ENCODE measurements at places on chromosomes 2 and 18.

GRCh38 chr2:238979636-238980035, 131.8 kb downstream of the TWIST2 start:
- DNase-seq: no peak

GRCh38 chr2:203803053-203803429, 64.5 kb upstream of the CTLA4 start:
- no peak for DNase-seq

DNA sequence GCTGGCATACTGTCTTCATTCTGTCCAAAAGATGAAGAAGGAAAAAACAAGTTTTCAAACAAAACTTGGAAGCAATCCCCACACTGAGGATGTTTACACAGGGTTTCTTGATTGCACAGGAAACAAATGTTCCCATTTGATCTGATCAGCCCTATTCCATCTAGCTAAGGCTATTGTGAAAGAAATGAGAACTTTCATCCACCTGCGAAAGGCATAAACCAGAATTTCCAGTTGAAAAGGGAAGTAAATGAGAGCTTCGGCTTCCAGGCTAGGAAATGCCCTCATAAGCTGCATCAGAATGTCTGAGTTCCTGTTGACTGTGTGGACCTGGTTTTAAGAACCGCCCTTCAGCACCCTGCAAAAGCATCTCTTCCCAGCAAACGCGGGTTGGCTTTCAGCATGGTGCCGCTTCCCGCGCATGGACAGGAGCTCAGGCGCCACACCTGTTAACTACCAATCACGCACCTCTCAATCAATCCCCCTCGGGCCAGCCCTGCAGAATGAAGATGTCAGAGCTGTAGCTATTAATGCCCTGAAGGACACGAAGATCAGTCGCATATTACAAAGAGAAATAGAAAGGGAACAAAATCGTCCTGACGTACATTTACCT, 850.4 kb downstream of the GALR1 start:
- DNase-seq: no peak

DNA sequence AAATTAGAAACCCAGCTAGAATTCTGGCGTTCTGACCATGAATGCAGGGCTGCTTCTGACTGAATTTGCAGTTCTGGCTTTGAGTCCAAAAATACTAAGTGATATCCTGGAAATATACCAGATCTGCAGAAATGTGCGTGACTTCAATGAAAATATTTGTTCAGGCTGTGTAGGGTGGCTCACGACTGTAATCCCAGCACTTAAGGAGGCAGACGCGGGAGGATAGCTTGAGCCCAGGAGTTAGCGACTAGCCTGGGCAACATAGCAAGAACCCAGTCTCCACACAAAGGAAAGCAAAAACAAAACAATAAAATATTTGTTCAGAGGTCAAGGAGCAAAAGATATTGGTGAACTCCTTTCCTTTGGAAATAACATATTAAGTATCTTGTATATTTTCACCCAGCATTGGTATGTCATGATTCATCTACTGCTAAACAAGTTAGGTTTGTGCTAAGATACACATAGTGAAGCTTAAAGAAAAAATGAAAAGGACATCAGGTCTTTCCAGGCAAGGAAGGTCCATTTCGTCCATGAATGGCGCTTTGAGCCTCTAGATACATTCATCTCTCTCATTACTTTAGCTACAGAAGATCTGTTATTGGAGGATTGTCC, 239.2 kb downstream of the CMPK2 start:
- no peak for DNase-seq

DNA sequence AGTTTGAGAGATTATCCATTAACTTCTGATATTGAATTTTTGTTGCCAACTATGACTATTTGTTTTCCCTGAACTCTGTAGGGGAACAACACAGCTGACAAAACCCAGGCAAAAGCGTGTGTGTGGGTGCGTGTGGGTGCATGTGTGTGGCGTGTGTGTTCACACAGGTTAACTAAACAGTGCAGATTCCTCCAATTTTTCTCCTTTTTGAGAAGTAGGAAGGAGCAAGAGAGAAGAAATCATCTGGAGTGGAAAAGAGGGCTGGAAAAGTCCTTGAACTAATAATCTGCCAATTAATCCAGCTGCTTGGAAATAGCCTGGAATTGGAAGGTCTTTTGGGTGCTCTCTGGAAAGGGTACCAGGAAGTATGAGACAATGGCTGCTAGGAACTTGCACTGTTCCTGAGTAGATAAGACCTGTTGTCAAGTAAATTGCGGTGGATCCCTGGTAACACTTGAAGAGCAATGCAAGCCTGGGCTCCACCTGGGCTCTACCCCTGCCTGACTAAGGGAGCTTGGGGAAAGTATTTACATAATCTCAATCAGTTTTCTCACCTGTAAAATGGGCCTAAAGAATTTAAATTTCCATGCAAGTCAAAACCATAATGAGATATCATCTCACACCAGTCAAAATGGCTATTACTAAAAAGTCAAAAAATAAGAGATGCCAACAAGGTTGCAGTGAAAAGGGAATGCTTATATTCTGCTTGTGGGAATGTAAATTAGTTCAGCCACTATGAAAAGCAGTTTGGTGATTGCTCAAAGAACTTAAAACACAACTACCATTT, 40.5 kb upstream of the IL1R1 start:
- no peak for DNase-seq

GRCh38 chr2:176172007-176172894, 15.1 kb downstream of the HOXD3 start:
- DNase-seq: no peak

DNA sequence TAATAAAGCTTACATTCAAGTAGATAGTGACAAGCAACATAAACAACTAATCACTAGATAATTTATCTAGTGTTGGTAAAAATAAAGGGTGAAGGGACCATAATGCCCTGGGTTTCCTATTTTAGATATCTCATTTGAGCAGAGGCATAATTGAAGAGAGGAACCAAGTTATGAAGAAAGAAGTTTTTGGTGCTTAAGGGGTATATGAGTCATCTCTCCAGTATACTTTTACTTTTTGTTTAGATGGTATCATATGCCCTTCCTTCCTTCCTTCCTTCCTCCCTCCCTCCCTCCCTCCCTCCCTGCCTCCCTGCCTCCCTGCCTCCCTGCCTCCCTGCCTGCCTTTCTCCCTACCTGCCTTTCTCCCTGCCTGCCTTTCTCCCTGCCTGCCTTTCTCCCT, 1053.5 kb upstream of the CELF4 start:
- DNase-seq: no peak

DNA sequence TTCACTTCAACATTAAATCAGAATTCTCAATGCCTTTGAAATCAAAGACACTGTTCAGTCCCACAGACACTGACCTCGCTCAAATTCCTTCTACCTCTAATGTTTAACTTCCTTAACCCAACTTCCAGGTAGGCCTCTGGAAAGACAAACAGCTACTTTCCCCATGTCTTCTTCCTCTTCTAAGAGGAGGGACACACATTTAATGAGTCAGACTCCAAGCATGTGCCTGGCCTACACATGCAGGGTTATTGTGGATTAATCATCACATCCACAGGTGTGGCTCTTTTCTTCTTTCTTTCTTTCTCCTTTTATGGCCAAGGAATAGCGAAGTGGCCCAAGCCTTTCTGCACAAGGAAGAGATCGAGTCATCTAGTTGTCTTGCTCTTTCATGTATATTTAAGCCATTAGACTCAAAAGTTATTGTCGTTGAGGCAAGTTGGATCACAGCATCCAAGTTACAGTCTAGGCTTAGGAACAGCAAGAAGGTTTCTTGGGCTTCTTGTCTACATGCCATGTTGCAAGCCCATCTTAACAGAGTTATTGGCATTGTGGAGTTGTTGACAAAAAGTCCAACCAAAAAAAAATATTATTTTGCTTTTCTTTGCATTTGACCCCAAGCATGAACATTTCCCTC, 387.8 kb downstream of the IRS1 start:
- DNase-seq: no peak

DNA sequence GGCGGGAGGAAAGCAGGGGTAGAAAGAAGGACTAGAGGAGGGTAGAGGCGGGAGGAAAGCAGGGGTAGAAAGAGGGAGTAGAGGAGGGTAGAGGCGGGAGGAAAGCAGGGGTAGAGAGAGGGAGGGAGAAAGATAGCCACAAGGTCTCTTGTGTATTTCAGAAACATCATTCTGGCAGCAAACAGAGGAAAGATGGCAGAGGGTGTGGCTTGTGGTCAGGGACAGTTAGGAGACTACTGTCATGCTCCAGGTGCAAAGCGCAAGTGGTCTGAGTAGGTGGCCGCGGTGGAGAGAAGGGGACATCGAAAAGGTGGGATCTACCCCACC, 82.4 kb upstream of the TAF1B start:
- no peak for DNase-seq

- no peak for DNase-seq
Observed at GRCh38 chr2:156834431-156834830, 398.3 kb downstream of the GPD2 start.

DNA sequence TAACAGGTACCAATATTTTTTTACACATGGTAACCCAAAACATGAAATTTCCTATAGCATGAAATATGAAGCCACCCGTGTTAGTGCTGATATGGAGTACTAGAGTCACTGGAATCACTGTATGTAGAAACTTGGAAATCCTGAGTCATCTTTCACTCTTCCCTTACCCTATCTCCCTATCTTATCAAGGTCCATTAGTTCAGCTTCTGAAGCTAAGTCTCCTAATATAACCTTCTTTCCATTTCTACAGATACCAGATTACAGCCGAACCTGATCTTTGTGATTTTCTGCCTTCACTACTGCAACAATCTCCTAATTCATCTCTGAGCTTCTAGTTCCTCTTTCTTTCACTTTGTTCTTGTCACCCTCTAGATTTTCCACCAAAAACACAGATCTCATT, 59.0 kb downstream of the SEPTIN10 start:
- DNase-seq: no peak

GRCh38 chr2:173572848-173573247, 218.2 kb downstream of the CDCA7 start:
- no peak for DNase-seq

GRCh38 chr2:25650256-25650655, 23.1 kb downstream of the DTNB start:
- no peak for DNase-seq

DNA sequence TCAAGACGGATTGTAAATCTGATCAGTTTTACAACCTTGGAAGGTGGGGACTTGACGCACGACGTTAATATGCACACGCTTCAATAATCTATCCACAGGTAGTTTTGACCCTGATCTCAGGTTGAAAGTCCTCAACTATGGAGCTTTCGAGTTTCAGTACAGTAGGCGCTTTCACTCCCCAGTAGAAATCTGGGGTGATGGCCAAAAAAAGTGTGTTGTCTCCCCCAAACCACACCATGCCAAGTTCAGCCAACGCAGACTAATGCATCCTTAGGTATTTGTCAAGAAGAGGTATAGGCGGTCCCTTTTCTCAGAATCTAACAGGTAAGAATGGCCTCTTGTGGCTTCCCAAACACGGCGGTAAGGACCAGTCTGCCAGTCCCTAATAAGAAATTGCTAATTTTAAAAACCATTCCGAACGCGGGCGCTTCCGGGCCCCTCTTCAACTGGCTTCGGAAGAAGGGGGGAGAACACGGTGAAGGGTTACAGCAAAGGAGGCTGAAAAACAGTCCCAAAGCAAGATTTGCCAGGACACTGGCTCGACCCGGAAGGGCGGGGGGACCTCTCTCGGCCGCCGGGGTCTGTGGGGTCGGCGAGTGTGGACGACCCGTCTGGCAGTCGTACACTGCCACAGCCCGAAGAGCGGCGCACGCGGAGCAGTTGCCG, 659 bp downstream of the FAM210A start:
- DNase-seq: no peak

DNA sequence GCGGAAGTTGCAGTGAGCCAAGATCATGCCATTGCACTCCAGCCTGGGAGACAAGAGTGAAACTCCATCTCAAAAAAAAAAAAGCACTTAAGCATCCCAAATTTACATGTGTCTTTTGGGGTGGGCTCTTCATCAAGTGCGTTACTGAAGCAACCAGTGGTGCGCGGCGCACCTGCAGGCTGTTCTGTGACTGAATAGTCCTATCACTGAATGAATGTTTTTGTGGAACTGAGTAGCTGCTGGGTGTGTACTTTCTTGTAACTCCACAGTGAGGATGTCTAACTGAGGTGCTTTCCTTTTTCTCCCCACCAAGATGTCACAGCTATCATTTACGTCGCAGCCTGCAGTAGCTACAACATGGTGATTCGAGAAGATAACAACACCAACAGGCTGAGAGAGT, 17.0 kb downstream of the CHMP1B start:
- DNase-seq: no peak
